Activated T-helper 17 cell treated with anti-CD3 and anti-CD28 coated beads, Interleukin-2, amount 50 U/mL, for 72 hours (primary cell): ENCODE measurements at places on chromosomes 3 and 15. TPM values are rescaled to one million over a fixed set of nuclear protein-coding genes. Genes with fewer than 3 reads are reported as not detected.

- no peak for ATAC-seq
Observed at GRCh38 chr3:22748453-22749045, 454.6 kb upstream of the UBE2E2 start.

DNA sequence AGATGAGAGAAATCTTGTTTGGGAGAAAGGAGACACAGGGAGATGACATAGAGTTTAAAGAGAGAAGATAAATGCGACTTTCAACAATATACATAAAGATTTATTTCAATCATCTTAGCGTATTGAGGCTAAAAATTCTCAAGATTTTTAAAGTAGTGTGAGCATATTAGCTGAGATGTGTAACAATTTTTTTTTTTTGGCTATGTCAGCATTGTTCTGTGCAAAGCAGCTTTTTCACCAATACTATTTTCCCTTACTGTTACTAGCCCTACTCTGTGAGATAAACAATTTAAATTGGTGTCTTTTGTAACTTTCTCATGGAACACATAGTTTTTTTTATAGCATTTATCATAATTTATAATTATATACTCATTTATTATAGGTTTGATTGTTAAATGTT lies 185.2 kb upstream of the ZNF385D start:
- no peak for ATAC-seq

DNA sequence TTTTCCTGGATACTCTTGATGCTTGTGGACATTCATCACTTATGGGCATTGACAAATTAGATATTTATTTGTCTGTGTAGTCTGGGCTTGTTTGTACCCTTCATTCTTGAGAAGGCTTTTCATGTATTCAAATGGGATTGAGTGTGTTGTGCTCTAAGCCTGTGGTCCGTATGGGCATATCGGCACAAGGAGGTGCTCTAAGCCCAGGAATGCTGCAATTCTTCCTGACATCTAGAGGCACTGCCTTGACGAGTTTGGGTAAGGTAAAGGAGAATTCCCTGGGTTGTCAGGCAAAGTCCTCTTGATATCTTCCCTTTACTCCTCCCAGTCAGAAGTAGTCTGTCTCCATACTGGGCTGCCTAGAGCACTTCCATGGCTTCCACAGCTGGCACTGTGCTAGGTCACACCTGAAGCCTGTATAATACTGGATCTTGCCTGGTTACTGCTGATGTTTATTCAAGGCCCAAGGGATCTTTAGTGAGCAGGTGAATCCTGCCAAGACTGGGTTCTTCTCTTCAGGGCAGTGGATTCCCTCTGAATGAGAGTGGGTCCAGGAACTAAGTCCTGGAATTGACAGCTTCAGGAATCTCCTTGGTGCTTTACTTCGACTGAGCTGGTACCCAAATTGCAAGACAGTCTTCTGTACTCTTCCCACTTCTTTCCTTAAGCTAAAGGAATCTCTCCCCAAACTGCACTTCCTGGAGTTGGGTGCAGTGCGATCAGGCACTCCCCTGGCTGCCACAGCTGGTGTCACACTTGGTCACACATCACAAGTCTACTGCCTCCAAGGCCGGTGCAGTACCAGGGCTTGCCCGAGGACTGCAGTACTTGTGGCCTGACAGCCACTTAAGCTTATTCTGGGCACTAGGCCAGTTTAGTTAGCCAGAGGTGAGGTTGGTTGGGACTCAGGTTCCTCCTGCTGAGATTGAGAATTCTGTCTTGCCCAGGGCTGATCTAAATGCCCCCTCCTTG lies 46.0 kb downstream of the GALK2 start:
- ATAC-seq = no peak

GRCh38 chr3:170307671-170308405 lies 49.7 kb upstream of the SKIL start:
- ATAC-seq = no peak

DNA sequence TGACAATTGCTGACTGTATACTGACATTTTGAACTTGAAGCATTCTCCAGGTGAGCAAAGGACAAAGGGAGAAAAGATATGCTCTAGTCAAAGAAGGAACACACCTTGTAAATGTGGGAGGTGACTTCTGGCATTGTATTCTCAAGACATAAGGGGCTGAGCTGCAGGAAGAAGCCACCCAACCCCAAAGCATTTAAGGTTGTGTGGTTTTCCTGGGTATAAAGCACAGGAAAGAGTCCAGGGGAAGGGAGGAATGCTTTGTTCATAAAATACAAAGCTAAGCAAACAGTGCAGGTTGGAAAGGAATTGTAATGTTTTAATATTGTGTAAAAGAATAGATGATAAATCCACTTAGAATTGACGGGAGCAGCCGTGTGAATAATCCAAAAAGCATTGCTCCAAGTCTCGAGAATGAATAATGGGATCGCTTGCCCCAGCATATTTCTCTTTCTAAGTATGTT lies 102.4 kb upstream of the LRIG1 start:
- ATAC-seq = no peak

GRCh38 chr3:123036352-123037014 lies 8.9 kb upstream of the SEMA5B start:
- ATAC-seq = no peak

- no peak for ATAC-seq
Observed at GRCh38 chr3:41450416-41451231, 251.3 kb downstream of the CTNNB1 start.

- no peak for ATAC-seq
Observed at GRCh38 chr3:132756108-132756650, 34.0 kb upstream of the NPHP3 start.

DNA sequence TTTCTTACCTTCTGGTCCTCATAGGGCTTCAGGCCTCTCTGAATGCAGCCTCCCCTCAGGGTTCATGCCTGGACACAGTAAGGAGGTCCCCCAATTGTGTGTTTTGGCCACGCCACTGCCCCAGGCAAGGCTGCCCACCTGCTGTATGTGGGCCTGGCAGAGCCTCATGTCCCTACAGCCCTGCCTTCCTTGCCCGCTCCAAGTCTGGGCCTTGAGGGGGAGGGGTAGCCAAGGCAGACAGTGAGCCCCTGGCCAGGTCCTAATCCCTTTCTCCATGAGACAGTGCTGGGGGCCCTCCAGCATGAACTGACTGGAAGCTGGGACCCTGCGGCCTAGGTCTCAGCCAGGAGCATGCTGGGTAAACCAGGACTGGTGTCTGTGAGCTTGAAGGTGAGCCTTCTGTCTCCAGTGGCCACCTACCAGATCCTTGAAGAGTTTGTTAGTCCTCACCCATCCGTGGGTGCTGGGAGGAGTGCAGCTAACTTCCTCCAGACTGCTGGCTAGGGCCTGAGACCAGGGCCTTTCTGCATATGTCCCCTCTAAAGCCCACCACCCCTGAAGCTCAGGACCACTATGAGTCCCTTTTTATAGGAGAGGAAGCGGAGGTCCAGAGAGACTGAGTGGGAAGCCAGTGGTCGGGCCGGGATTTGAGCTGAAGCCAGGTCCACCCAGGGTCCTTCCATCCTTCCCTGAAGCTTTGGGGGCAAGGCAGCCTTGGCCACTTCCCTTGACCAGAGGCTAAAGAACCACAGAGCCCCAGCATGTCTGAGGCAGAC lies 8.7 kb downstream of the ZBTB47 start:
- no peak for ATAC-seq

Gene IQCF5
- not detected for total RNA-seq

GRCh38 chr15:36817776-36818175 lies 238.3 kb downstream of the CDIN1 start:
- no peak for ATAC-seq

Gene PARP14
- total RNA-seq = 51.5 TPM

- ATAC-seq = peak; percentile 89
Observed at GRCh38 chr15:69060744-69061143, 46.2 kb downstream of the NOX5 start.

DNA sequence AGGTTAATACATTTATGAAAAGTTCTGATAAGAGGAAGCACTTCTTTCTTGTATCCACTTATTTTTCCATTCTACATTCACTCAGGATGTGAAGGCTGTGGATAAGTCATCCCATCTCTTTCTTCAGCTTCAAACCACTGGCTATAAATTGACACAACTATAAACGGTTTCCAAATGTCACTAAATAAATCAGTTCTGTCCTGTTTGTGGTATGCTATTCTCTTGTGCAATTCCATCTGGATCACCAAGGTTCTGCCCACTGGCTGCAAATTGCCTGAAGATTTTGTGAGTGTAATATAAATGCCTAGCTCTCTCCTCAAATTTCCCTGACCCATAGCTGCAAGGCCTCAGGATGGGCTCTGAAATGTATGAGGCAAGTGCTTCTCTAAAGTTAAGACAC lies 7.1 kb upstream of the LMOD3 start:
- ATAC-seq = no peak

DNA sequence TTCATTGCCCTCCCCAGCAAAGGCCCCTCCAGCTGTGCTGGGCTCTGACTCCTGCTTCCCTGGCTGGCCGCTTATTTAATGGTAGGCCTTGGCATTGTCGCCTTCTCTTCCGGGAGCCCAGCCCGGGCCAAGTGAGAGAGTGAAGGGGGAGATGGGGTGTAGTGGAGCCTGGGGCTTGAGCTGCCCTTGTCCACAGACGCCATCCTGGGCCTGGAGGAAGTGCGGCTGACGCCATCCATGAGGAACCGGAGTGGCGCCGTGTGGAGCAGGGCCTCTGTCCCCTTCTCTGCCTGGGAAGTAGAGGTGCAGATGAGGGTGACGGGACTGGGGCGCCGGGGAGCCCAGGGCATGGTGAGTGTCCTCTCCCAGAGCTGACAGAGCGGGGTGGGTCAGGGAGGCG lies 3.3 kb downstream of the LMAN1L start:
- no peak for ATAC-seq

- no peak for ATAC-seq
Observed at GRCh38 chr15:94239474-94239873, 8.1 kb downstream of the MCTP2 start.

Gene ROBO2
- total RNA-seq = not detected

DNA sequence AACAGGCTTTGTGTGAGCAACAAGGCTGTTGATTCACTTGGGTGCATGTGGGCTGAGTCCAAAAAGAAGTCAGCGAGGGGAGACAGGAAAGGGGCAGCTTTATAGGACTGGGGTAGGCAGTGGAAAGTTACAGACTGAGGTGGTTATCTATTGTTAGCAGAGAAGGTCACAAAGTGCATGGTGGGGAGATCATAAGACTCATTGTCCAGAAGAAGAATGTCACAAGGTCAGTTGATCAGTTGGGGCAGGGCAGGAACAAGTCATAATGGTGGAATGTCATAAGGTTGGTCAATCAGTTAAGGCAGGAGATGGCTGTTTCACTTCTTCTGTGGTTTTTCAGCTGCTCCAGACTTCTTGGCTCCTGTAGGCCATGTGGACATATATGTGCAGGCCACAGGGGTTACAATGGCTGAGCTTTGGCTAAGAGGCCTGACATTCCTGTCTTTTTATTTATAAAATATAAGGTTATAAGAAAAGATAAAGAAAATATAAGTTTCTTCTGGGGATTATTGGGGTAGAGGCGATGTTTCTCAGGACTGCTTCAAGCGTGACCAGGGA lies 69.5 kb upstream of the SNTN start:
- ATAC-seq = no peak

- no peak for ATAC-seq
Observed at GRCh38 chr3:133821767-133822638, 16.4 kb downstream of the SRPRB start.

GRCh38 chr3:21745966-21746365 lies 5.0 kb downstream of the ZNF385D start:
- no peak for ATAC-seq

GRCh38 chr3:53597136-53597915 lies 102.9 kb downstream of the CACNA1D start:
- ATAC-seq = no peak

Gene MKRN2OS
- total RNA-seq = not detected

Gene TTLL13
- 1.3 TPM for total RNA-seq

DNA sequence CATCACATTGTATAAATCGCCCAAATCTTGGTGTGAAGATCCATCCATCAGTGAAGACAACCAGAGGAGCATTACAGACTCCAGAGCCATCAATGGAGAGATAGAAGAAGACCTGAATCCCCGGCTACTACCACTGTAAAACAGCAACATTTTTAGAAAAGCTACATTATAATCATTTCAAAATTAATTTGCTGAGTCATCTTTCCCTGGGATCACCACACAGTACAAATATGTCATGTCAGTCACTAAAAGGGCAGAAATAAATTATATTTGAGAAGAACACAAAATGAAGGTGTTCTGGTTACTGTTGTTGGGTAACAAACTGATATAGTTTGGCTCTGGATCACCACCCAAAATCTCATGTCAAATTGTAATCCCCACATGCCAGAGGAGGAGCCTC lies 218.5 kb upstream of the STT3B start:
- no peak for ATAC-seq

DNA sequence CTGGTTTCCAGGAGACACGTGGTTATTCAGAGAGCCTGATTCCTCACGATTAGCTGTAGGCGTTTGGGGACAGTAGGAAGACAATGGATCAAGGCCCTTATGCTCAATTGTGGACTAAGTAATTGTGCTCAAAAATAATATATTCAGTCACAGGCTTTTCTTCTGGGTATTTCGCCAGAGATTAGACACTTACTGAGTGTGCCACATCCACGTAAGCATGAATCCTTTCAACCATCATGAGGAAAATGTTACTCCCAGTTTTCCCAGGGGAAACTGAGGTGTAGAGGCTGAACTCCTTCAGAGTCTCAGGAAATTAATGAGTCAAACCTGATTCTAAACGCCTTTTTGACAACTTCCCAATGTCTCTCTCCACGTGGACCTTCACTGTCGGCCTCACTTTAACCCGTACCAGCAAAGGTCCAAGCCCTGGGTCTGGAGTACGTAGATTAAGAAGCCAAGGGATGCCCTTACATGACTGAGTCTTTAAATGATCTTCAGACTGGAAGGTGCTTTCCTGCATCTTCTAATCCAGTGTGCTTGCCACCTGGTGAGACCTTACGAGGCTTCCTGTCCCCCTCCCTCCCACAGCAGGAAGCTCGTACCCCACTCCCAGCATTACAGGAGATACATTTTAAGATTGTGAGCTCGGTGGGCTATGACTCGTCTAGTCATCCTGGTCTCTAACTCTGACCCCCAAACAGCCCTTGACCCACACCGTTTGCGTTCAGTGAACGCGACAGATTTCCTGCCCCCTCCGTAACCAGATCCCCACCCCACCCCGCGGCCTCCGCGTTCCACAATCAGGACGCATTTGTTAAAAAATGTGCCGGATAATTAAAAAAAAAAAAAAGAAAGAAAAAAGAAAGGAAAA lies 1.7 kb downstream of the PKM start:
- no peak for ATAC-seq

Gene CRYBG3
- 26.7 TPM for total RNA-seq

DNA sequence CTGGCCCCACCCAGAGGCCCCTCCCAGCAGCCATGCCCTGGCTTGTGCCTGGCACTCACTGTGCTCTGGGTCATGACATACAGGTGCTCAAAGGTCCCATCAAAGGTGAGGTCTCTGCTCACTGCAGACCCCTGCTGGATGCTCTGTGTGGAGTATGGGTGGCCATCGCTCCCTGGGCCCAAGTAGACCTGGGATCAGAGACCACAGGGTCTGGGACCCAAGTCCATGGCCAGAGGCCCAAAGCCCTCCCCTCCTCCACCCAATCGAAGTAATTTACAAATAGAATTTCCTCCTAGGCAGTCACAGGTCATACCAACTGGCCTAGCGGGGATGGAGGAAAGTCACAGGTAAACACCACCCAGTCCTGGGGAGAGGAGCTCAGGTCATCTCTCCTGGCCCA lies 7.6 kb downstream of the PLXNB1 start:
- no peak for ATAC-seq

DNA sequence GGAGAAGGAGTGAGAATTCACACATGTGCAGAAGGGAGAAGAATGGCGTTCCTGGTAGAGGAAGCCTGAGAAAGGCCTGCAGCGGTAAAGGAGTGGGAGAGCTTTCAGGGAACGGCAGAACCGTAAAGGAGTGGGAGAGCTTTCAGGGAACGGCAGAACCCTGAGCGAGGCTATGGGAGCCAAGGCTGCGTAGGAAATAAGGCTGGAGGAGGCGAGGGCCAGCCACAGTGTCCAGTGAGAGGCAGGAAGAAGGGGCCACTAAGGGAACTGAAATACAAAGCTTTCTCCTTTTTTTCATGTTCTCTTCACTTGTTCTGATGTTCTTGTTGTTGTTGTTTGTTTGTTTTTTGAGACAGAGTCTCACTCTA lies 41.6 kb downstream of the GOLGA6L10 start:
- no peak for ATAC-seq
